Smooth muscle cell of bladder (primary cell): ENCODE measurements at places on chromosomes 5 and 9. TPM values are rescaled to one million over a fixed set of nuclear protein-coding genes. Genes with fewer than 3 reads are reported as not detected.

Gene LAMC3
- total RNA-seq: 0.09 and 0.28 TPM in 2 replicates

Gene SUB1
- 98.6 and 161 TPM in 2 replicates for total RNA-seq

Gene PAEP
- total RNA-seq: not detected in 2 replicates

Gene TMEM252
- not detected in 2 replicates for total RNA-seq

Gene GLRA1
- total RNA-seq: not detected in 2 replicates

Gene RNF44
- 0.57 and 1.1 TPM in 2 replicates for total RNA-seq

Gene ADGRD2
- total RNA-seq: not detected in 2 replicates

Gene GABRA1
- total RNA-seq: not detected in 2 replicates

Gene SLC6A7
- total RNA-seq: not detected in 2 replicates

Gene FER
- 20.1 and 26.9 TPM in 2 replicates for total RNA-seq

Gene IFNA2
- total RNA-seq: not detected in 2 replicates

Gene C9orf152
- not detected in 2 replicates for total RNA-seq

Gene HMGCS1
- 105 and 139 TPM in 2 replicates for total RNA-seq

Gene HAVCR2
- total RNA-seq: under 0.01 and 0.09 TPM in 2 replicates

Gene SCGB3A2
- total RNA-seq: not detected in 2 replicates

Gene SLC25A48
- not detected in 2 replicates for total RNA-seq

Gene ANKRD31
- total RNA-seq: 0.09 and 0.14 TPM in 2 replicates

Gene PRLR
- 0.14 and 0.18 TPM in 2 replicates for total RNA-seq

Gene RANBP17
- 2.0 and 2.1 TPM in 2 replicates for total RNA-seq

Gene PCDHAC1
- total RNA-seq: 0.14 and 0.18 TPM in 2 replicates

Gene LCN1
- total RNA-seq: 0.28 and 0.65 TPM in 2 replicates

Gene KCNV2
- total RNA-seq: not detected in 2 replicates

Gene LURAP1L
- total RNA-seq: 71.4 and 73.5 TPM in 2 replicates

Gene IL13
- total RNA-seq: not detected in 2 replicates

Gene FOXD4
- total RNA-seq: under 0.01 and 0.28 TPM in 2 replicates

Gene SWI5
- total RNA-seq: 39.0 and 42.0 TPM in 2 replicates

Gene EQTN
- total RNA-seq: not detected in 2 replicates

Gene TAF11L6
- not detected in 2 replicates for total RNA-seq

Gene DPYSL3
- 106 and 119 TPM in 2 replicates for total RNA-seq

Gene SH3TC2
- total RNA-seq: 0.65 and 1.00 TPM in 2 replicates

Gene ANKDD1B
- 0.28 and 1.1 TPM in 2 replicates for total RNA-seq

Gene SPATA31A1
- total RNA-seq: not detected in 2 replicates

Gene LTC4S
- 0.65 TPM in 1 of 2 replicates, not detected in the other for total RNA-seq

Gene PDE8B
- 0.09 and 0.14 TPM in 2 replicates for total RNA-seq

Gene SLC22A4
- 0.83 and 1.00 TPM in 2 replicates for total RNA-seq

Gene MAPKAP1
- 70.4 and 111 TPM in 2 replicates for total RNA-seq

Gene AGXT2
- total RNA-seq: not detected in 2 replicates

Gene SPOCK1
- total RNA-seq: 302 and 700 TPM in 2 replicates

Gene RNF180
- 0.71 and 0.74 TPM in 2 replicates for total RNA-seq

Gene ORM2
- not detected in 2 replicates for total RNA-seq

Gene TNFSF8
- total RNA-seq: not detected in 2 replicates

Gene TJP2
- 29.6 and 41.8 TPM in 2 replicates for total RNA-seq

Gene FOXD4L4
- 0.14 and 0.18 TPM in 2 replicates for total RNA-seq

Gene PIP5K1B
- total RNA-seq: under 0.01 TPM in 2 replicates

Gene FGFR4
- 2.2 and 19.8 TPM in 2 replicates for total RNA-seq

Gene ANKRD55
- not detected in 2 replicates for total RNA-seq

Gene PLPP7
- 6.8 and 14.0 TPM in 2 replicates for total RNA-seq

Gene CNOT6
- 7.5 and 7.6 TPM in 2 replicates for total RNA-seq

Gene SHOC1
- total RNA-seq: under 0.01 TPM in 1 of 2 replicates, not detected in the other

Gene KLF4
- total RNA-seq: 16.5 and 16.8 TPM in 2 replicates

Gene RGS7BP
- total RNA-seq: under 0.01 TPM in 2 replicates

Gene DAB2IP
- 7.5 and 12.2 TPM in 2 replicates for total RNA-seq

Gene TMEFF1
- total RNA-seq: 0.57 and 0.92 TPM in 2 replicates

Gene MTMR12
- 9.8 and 11.2 TPM in 2 replicates for total RNA-seq

Gene GARNL3
- total RNA-seq: 1.3 and 1.9 TPM in 2 replicates
